ENCODE measurements at places on chromosomes 13 and 19.

DNA sequence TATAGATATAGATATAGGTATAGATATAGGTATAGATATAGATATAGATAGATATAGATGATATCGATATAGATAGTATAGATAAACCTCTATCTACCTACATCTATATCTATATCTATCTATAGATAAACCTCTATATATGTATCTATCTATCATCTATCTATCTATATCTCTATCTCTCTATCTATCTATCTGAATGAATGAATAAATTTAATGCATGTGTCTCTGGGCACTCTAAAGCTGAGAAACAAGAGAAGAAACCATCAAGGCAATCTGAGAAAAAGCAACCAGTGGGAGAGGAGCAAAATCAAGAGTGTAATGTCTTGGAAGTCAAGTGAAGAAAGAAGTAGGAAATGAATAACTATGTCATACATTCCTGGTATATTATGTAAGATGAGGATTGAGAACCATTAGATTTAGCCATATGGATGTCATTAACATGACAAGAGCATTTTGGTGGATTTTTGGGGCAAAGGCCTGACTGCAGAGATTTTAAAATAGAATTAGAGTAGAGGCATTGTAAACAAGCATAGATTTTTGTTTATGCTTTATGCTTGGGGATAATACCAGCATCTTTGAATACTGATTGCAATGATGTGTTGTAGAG lies 1262.7 kb upstream of the MIR17HG start:
- DNase-seq: no peak

- peak; percentile 44 for DNase-seq
These were observed 579.5 kb downstream of the UQCRFS1 start for GRCh38 chr19:28633319-28634018.

DNA sequence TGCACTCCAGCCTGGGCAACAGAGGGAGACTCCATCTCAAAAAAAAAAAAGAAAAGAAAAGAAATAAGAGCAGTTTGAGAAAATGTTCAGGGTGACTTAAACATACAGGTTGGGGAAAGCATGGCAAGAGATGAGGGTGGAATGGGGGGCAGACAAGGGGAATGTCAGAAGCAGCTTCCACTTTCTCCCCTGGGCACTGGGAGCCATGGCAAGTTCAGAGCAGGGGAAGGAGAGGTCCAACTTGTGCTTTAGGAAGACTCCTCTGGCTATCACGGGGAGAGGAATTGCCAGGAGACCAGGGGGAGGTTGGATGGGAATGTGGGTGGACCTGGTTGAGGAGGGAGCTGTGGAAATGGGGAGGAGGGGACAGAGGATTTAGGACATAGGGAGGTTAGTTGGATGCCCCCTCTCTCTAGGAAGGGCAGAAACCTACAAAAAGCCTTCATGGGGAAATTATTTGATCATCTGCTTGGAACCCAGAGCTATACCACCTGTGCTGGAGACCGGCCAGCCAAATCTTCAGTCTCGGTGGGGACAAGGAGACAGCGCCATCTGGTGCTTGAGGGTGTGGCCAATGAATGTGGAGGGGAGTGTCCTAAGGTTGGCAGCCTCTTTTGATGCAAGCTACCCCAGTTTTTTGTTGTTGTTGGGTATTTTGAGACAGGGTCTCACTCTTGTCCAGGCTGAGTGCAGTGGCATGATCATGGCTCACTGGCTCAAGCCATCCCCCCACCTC lies 7.3 kb upstream of the STRN4 start:
- DNase-seq: peak; percentile 51

DNA sequence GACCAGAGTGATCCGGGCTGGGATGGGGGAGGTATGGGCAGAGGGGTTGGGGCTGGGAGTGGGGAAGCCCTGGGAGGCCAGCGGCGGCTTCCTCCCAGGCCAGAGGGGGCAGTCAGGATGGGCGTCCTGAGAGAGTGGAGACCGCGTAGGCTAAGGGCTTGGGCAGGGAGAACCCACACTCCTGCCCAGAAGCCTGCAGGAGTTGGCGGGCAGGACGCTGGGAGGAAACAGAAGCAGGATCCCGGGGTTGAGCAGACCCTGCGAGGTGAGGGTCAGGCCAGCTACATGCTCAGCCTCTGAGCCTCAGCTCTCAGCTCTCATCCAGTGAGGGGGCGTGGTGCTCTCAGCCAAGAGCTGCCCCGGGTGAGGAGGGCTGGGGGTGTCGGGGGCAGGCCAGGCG lies 7.8 kb upstream of the SCN1B start:
- DNase-seq: no peak

GRCh38 chr13:111390522-111391270 lies 70.3 kb downstream of the TEX29 start:
- no peak for DNase-seq

DNA sequence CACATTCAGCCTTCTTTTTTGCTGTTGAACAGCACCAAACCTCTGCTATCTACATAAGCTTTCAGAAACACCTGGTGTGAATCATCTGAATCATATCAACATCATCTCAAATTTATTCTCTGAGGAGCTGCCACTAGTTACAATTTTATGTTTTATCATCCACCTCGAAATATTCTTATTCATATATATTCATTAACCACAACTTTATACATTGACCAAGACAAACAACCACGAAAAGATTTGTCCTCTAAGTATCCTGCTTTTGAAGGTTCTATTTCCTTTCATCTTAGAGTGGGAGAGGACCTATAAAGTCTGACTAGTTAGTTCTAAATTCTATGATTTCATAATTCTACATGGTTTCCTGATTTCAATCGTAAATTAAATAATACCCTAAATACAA lies 18.9 kb downstream of the ESD start:
- DNase-seq: no peak

- DNase-seq: no peak
These were observed 5.6 kb downstream of the CDADC1 start for GRCh38 chr13:49253310-49253709.

- DNase-seq: no peak
These were observed 12.2 kb downstream of the ABCC4 start for GRCh38 chr13:95289020-95289444.

DNA sequence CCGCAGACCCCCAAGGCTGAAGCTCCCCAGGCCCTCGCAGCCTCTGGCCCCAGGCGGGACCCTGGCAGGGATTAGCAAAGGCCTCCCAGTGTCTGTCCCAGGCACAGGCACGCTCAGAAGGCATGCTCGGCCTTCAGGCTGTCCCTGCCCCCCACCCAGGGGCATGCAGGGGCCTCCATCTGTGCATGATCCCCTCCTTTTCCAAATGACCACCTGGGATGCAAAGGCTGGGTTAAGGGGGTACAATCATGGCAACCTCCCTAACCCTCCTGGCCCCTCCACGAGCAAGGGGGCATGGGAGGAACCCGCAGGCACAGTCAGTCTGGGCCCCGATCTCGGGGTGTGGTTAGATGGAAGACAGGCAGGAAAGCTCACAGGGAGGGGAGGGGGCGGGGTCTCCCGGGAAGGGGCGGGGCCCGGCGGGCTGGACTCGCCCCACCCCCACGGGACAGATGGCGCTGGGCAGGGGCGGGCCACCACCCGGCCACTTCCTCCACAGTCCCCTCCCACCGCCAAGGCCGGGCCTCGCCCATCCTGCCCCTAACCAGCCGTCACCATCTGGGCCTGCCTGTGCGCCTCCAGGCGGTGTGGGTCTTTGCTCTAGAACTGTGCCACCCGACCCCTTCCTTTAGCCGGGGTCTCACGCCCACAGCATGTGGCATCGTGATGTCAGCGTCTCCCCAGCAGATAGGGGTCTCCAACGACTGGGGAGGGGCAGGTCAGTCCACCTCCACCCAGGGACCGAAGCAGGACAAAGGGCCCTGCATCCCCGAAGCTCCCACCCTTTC lies 7.0 kb upstream of the REXO1 start:
- DNase-seq: peak; percentile 89

- DNase-seq: no peak
These were observed 9.4 kb downstream of the CCDC124 start for GRCh38 chr19:17942181-17942580.

Measured in CD8-positive, alpha-beta T cell (primary cell).